ENCODE measurements at places on chromosomes 1 and 21.

GRCh38 chr1:29299446-29299845 is 63.1 kb downstream of the PTPRU start:
- no peak overlapping the region for H3K27ac ChIP-seq
- no peaks in the 10 kb centered on the region for H3K27me3 ChIP-seq
- no peak overlapping the region for H3K4me3 ChIP-seq
- H3K4me1 ChIP-seq, result no peaks in the 10 kb centered on the region
- H3K36me3 ChIP-seq, result no peaks in the 10 kb centered on the region

- no peaks in the 10 kb centered on the region for H3K36me3 ChIP-seq
- peaks cover 24% of the 10 kb centered on the region for H3K4me1 ChIP-seq
- DNase-seq, result peak; percentile 67
- no peak overlapping the region for H3K4me3 ChIP-seq
These were observed 25.7 kb downstream of the AKNAD1 start for GRCh38 chr1:108831225-108831624.

DNA sequence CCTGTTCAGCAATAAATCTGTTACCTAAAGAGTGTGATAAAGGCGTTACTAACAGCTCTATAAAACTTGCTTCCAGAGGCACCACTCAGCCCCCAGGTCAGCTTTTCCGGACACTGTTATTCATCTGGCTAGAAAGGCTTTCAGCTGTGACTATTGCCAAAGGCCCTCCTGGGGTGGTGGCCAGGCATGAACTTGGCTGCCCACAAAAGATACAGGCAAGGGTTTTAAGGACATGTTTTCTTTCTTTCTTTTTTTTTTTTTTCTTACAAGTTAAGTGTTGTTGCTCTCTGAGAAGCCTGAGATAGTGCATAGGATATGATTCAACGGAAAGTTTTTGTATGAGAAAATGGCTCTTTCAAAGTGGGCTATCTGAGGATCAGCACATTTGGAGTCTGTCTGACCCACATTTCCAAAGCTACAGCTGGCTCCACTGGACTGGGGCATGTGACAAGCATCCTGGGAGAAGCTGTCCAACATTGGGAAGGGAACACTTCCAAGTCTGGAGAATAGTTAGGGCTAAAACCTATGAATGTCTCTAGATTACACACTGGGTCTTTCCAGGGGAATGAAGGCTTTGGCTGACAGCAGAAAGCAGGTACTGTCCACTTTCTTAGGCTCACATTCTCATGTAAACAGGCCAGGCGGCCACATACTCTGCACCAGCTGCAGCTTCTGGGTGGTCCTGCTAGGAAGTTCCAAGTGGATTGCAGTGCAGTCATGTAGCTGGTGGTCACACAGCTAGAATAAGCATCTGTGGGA is 639.7 kb downstream of the LMO4 start:
- DNase-seq, result peak; percentile 92
- peaks cover 3% of the 10 kb centered on the region for H3K4me1 ChIP-seq

GRCh38 chr21:38753114-38753513 is 52.6 kb upstream of the ETS2 start:
- H3K4me1 ChIP-seq, result peaks cover 7% of the 10 kb centered on the region
- H3K36me3 ChIP-seq, result no peaks in the 10 kb centered on the region
- DNase-seq, result no peak
- H3K27ac ChIP-seq, result no peak overlapping the region
- H3K27me3 ChIP-seq, result no peaks in the 10 kb centered on the region

DNA sequence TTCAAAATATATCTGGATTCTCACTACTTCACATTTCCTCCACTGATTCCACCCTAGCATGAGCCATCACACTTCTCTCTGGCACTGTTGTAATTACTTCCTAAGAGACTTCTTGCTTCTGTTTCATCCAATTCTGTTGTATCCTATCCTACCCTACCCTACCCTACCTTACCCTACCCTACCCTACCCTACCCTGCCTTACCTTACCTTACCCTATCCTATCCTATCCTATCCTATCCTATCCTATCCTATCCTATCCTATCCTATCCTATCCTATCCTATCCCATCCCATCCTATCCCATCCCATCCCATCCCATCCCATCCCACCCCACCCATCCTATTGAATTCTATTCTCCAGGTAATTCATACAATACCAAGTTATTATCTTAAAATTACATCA is 29.7 kb downstream of the KCNA2 start:
- no peaks in the 10 kb centered on the region for H3K36me3 ChIP-seq
- no peaks in the 10 kb centered on the region for H3K4me1 ChIP-seq
- H3K27me3 ChIP-seq, result no peaks in the 10 kb centered on the region
- no peak overlapping the region for H3K4me3 ChIP-seq
- no peak overlapping the region for H3K27ac ChIP-seq
- DNase-seq, result no peak

GRCh38 chr1:101301446-101302057 is 64.7 kb downstream of the S1PR1 start:
- H3K27me3 ChIP-seq, result peaks cover 3% of the 10 kb centered on the region
- H3K36me3 ChIP-seq, result no peaks in the 10 kb centered on the region
- H3K27ac ChIP-seq, result no peak overlapping the region
- no peak overlapping the region for H3K4me3 ChIP-seq

DNA sequence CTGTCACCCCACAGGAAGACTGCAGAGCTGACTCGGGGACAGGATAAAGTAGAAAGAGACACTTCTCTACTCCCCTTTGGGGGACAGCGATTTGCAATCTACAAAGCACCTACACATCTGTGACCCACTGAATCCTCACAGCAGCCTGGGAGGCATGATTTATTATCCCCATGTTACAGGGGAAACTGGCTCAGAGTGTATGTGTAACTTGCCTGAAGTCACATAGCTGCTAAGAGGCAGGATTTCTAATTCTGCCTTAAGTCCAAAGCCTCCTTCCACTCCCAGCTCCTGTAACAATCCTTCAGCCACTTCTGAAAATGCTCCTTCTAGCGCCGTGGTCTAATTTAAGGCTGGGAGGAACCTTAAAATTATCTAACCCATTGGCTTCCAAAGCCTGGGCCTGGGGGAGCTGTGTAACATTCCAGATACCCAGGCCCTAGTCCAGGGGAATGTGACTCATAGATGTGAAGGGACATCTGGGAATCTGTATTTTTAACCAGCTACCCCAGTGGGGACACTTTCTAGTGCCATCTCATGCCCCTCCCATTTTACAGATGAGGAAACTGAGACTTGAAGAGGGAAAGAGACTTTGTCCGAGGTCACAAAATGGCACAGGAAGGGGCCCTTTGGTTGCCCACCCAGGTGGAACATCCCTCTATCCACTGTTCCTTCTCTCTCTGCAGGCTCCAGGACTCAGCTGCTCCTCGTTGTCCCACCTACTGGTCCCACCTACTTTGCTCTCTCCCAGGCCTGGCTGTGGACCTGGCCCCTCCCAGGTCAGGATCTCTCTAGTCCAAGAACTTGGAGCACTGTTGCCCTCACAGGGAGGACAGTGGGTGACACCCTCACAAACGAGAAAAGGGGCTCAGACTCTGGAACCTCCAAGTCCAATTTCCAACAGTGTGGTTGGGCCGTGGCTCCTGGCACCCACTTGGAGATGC is 48.9 kb downstream of the AHDC1 start:
- H3K4me1 ChIP-seq, result peaks cover 27% of the 10 kb centered on the region
- no peak for DNase-seq
- H3K36me3 ChIP-seq, result peaks cover 19% of the 10 kb centered on the region
- no peak overlapping the region for H3K27ac ChIP-seq
- H3K4me3 ChIP-seq, result no peak overlapping the region

DNA sequence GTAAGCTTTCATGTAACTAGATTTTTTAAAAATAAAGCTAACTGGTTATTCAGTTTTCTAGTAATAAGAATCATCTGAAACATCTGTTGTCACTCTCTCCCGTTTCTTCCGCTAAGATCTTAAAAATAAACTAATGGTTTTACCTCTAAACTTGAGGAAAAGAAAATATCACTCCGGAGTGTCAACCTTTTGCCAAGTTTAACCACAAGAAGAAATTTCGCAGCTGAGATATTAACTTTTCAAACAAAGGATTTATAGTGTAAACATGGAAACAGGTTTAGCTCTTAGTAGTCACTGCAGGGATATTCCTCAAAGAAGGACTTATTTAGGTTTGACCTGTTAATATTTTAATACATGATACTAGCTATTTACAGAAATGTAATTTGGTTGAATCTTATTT is 954.9 kb downstream of the ADGRL2 start:
- no peak for DNase-seq
- no peak overlapping the region for H3K27ac ChIP-seq
- H3K4me1 ChIP-seq, result no peaks in the 10 kb centered on the region
- H3K27me3 ChIP-seq, result no peaks in the 10 kb centered on the region

DNA sequence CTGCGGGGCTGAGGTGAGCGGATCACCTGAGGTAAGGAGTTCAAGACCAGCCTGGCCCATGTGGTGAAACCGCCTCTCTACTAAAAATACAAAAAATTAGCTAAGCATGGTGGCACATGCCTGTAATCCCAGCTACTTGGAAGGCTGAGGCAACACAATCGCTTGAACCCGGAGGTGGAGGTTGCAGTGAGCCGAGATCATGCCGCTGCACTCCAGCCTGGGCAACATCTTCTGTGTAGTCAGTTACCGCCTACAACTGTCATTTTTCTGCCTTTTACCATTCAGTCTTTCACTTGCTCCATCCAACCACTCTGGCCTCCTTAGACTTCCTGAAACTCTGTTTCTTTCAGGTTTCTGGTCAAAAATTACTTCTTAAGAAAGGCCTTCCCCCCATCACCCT is 2.2 kb downstream of the MYCBP start:
- no peak overlapping the region for H3K27ac ChIP-seq
- no peak overlapping the region for H3K4me3 ChIP-seq

- DNase-seq, result no peak
- H3K27me3 ChIP-seq, result no peaks in the 10 kb centered on the region
- no peaks in the 10 kb centered on the region for H3K4me1 ChIP-seq
- H3K4me3 ChIP-seq, result no peak overlapping the region
- no peak overlapping the region for H3K27ac ChIP-seq
- no peaks in the 10 kb centered on the region for H3K36me3 ChIP-seq
These were observed 16.5 kb upstream of the NPHP4 start for GRCh38 chr1:6008696-6009095.

DNA sequence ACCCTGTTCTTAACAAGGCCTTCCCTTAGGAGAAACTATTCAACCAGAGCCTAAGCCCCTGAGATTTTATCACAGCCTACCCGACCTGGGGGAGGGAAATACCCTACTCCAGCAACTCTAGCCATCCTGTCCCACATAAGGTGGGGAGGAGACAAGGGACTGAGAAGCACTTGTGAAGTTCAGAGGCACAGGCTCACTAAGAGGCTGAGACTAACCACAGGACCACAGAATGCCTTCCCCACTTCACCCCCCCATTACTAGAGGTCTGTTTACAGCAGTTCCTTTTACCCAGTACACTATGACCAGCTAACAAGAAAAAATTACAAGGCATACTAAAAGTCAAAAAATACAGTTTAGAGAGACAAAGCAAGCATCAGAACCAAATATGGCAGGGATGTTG is 86.8 kb downstream of the TEX35 start:
- H3K4me1 ChIP-seq, result no peaks in the 10 kb centered on the region
- H3K27me3 ChIP-seq, result no peaks in the 10 kb centered on the region
- no peak for DNase-seq
- no peak overlapping the region for H3K27ac ChIP-seq

DNA sequence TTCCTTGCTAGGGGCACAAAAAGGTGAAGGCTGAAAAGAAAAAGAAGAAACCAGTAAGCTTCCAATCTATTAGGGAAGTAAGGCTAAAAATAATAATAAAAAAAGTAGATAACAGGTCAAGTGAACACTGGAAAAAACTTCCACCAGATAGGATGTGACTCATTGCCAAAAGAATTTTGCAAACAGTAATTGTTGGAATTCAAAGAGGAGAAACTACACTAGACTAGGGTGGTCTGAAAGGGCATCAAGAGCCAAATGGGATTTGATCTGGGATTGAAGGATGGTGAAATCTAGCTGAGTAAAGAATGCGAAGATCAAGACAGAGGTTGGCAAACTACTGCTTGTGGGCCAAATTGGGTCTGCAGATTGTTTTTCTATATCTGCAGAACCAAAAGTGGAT is 6.0 kb upstream of the ST6GALNAC3 start:
- H3K27me3 ChIP-seq, result no peaks in the 10 kb centered on the region
- no peak overlapping the region for H3K4me3 ChIP-seq
- H3K36me3 ChIP-seq, result no peaks in the 10 kb centered on the region
- no peaks in the 10 kb centered on the region for H3K4me1 ChIP-seq

GRCh38 chr1:23444104-23444533 is 19.6 kb upstream of the TCEA3 start:
- no peaks in the 10 kb centered on the region for H3K4me1 ChIP-seq
- DNase-seq, result peak; percentile 66
- H3K4me3 ChIP-seq, result no peak overlapping the region
- no peak overlapping the region for H3K27ac ChIP-seq
- peaks cover 5% of the 10 kb centered on the region for H3K36me3 ChIP-seq

GRCh38 chr1:228061411-228062084 is 21.0 kb upstream of the ARF1 start:
- H3K27me3 ChIP-seq, result peaks cover 13% of the 10 kb centered on the region
- no peak overlapping the region for H3K4me3 ChIP-seq
- no peaks in the 10 kb centered on the region for H3K4me1 ChIP-seq
- H3K36me3 ChIP-seq, result no peaks in the 10 kb centered on the region
- no peak for DNase-seq
- H3K27ac ChIP-seq, result no peak overlapping the region

GRCh38 chr1:156502894-156503697 is 2.5 kb upstream of the MEF2D start:
- no peaks in the 10 kb centered on the region for H3K36me3 ChIP-seq
- DNase-seq, result peak; percentile 95
- H3K4me3 ChIP-seq, result no peak overlapping the region
- peak overlapping the region; percentile 100 for H3K27ac ChIP-seq
- H3K27me3 ChIP-seq, result no peaks in the 10 kb centered on the region

DNA sequence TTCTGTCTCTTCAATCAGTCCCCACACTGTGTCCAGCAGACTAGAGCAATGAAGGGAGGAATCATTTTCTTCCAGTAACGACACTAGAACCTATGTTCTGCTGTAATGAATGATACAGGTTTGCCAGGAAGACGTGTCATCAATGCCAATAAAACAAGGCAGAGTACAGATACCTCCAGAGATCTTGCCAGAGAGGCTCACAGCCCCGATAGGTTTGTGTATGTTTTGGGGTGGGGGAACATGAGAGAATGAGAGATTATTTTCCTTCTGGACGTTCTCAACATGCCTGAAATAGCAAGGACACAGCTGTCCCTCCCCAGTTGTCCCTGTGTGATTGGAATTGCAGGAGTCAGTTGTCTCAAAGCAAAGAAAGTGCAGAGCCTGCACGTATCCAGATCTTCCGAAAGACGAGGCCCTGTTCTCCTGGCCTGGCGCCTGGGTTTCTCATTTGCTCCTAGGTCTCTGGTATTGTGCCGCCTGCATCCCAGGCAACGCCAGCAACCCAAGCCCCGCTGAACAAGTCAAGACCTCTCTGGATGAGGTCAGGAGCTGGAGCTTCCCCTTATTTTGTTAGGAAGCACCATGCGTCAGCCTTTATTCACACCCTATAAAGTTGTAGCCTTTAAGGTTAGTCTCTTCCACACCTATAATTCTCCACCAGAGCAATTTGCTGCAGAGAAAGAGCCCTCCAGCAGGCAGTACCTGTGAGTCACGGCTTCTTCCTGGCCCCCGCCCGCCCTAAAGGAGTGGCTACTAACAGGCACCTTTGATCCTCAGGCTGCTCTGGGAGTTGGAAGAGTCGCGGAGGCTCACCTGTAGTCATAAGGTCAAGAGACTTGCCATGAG is 130.5 kb downstream of the TOMM20 start:
- H3K27me3 ChIP-seq, result no peaks in the 10 kb centered on the region
- peaks cover 10% of the 10 kb centered on the region for H3K4me1 ChIP-seq
- peak; percentile 65 for DNase-seq
- peak overlapping the region; percentile 84 for H3K27ac ChIP-seq
- no peaks in the 10 kb centered on the region for H3K36me3 ChIP-seq
- no peak overlapping the region for H3K4me3 ChIP-seq
